GM12878 (cell line): ENCODE measurements at places on chromosomes 4 and X. TPM values are rescaled to one million over a fixed set of nuclear protein-coding genes. Genes with fewer than 3 reads are reported as not detected.
A peak's percentile ranks its signal among the peaks of the same experiment; 100 is the strongest.

The UCHL1 gene
- 102 and 107 TPM in 2 replicates for total RNA-seq

DNA sequence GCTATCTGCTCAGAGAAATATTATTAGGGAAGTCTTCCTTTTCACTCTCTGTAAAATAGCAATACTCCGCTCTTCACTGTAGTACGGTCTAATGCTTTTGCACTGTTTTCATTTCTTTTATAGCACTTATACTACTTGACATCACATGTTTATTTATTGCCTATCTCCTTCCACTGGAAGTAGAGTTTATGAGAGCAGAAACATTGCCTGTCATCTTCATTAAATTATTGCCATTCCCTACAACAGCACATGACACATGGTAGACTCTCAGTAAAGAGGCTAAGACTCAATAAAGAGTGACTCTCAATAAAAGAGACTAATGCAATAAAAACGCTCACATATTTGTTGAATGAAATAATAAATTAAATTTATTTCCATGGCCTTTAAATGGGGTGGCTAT lies 241.3 kb upstream of the MAGEC2 start:
- DNase-seq: no peak

GRCh38 chr4:177483271-177483670 lies 41.0 kb upstream of the AGA start:
- no peak for DNase-seq

DNA sequence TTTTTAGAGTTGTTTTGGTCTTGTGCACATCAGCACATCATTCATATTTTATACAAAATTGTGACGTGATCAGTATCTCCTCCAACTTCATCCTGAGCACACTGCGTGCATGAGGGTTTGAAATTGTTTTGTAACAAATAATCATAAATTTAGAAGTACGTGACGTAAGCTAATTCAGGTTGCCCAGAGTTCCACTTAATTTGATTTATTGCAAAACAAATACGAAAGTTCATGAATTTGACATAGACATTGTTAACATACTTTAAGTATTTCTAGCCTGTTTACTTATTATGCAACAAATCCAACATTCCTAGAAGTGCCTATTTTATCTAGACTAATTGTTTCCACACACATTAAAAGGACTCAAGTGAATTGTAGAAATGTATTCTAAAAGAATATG lies 48.3 kb downstream of the MAP7D3 start:
- DNase-seq: no peak

- DNase-seq: no peak
Measured at GRCh38 chr4:22238742-22239141, 277.1 kb downstream of the ADGRA3 start.

The PWWP3B gene
- total RNA-seq: not detected in 2 replicates

GRCh38 chr4:40572692-40573310 lies 56.9 kb downstream of the RBM47 start:
- DNase-seq: no peak

The ARAP2 gene
- 28.3 and 32.0 TPM in 2 replicates for total RNA-seq

The MAGEH1 gene
- 13.1 and 13.2 TPM in 2 replicates for total RNA-seq

- DNase-seq: no peak
Measured at GRCh38 chrX:3527811-3528210, 181.4 kb upstream of the MXRA5 start.

- no peak for DNase-seq
Measured at GRCh38 chr4:179855469-179855868, 2387.7 kb upstream of the TENM3 start.

DNA sequence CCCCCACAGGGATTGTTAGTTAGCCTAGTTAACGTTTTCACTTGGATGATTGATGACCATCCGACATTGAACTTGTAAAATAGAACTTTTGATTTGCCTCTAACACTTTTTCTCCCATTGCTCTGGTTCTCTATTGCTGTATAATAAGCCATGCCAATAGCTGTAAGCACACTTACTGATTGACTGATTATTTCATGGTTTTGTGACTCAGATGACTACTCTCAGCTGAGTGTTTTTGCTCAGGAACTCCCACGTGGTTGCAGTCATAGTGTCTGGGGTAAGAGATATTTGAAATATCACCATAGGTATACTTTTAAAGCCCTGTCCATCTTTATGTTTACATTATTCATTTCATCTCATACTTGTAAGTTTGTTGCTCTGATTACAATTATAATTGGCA lies 1285.5 kb downstream of the STIM2 start:
- DNase-seq: no peak

The SCML1 gene
- total RNA-seq: 0.62 and 1.1 TPM in 2 replicates

GRCh38 chr4:185470501-185471195 lies 885 bp downstream of the CCDC110 start:
- no peak for DNase-seq

The FAM241A gene
- total RNA-seq: 2.1 and 2.2 TPM in 2 replicates

The SHOX gene
- total RNA-seq: not detected in 2 replicates

The HTN3 gene
- not detected in 2 replicates for total RNA-seq

GRCh38 chr4:84319124-84319523 lies 180.0 kb downstream of the NKX6-1 start:
- DNase-seq: no peak

DNA sequence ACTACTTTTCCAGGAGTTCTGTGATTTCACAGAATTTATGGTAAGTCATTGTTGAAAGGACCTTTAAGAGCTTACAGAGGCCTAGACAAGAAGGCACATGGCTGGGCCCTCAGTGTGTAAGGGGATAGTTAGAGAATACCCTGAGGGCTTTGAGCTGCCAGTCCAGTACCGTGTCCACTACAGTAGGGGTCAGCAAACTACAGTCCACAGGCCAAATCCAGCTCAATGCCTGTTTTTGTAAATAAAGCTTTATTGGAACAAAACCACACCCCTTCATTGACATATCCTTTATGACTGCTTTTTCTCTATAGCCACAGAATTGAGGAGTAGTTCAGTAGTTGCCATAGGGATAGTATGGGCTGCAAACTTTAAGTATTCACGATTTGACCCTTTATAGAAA lies 176.2 kb downstream of the MID1 start:
- DNase-seq: no peak

DNA sequence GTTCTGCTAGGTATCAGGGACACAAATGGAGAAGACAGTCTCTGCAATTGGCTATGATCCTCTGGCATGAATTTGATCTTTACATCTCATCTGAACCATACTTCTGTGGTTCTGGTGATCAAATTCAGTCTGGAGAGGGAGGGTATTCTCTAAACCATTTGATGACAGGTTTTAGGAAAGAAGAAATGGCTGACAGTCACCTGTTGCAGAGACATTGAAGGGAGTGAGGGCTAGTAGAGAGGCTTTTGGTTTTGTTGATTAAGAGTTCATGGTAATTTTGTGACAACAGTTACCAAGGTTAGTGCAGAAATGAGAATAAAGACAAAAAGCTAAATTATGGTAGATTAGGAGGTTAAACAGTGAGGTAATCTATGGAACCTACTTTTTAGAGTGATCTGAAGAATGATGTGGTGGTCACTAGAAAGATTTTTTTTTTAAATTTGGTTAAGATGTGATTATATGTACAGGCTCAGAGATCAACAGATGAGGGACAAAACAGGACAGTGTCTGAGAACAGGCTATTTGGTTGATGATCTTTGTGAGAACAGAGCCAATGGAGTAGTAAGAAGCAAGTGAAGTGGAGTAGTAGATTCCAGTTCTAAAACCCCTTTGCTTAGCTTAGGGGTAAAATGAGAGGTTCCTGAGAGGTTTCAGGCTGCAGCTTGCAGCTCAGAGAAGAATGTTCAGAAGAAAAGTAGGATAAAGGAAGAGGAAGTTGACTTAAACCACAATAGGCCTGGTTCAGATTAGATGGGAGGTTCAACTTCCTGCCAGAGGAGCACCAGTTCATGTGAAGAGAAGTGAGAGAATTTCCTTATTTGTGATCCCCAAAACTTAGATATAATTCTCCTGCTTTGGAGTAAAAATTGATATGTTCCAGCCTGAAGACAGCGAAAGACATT lies 34.7 kb downstream of the VSIG4 start:
- no peak for DNase-seq

DNA sequence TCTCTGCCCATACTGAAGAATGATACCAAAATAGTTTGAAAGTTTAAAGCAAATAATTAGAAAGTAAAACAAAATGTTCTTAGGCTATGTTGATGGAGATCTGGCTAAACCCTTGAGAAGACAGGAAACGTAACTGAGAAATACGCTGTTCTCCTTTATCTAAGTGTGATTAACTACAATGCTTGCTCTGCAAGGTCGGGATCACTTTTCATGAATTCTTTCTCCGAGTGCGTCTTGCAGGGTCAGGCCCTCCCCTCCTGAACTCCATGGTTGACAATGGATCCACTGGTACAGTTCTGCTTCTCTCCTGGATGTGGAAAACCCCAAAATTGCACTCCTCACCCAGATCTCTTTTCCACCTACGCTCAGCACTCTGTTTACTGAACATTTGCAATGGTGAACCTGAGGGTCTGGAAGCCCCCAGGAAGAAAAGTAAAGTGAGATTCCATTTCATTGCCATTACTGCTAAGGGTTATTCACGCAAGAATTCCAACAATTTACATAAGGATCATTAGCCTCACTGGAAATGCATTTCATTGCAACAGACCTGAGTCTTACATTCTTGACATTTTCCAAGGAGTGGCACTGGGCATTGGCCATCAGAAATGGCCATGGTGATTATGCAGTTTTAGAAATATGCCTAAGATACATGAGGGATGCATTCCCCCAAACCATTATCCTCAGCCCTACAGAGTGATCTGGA lies 24.6 kb upstream of the WWC2 start:
- no peak for DNase-seq

DNA sequence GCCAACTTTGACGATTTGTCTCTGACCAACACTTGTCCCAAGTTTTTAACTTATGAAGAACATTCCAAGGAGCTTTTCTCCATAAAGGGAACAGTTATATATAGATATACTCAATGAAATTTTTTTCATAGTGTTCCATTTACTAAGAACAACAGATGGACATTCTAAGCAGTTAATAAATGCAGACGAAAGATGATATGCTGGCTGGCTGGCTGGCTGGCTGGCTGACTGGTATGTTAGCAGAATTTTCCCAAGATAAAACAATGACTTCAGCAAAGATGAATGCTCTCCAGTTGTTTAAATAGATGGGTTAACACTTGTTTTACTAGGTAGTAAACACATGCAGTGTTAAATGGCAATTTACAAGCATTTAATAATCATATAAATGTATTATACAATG lies 62.2 kb downstream of the SPANXN3 start:
- no peak for DNase-seq

DNA sequence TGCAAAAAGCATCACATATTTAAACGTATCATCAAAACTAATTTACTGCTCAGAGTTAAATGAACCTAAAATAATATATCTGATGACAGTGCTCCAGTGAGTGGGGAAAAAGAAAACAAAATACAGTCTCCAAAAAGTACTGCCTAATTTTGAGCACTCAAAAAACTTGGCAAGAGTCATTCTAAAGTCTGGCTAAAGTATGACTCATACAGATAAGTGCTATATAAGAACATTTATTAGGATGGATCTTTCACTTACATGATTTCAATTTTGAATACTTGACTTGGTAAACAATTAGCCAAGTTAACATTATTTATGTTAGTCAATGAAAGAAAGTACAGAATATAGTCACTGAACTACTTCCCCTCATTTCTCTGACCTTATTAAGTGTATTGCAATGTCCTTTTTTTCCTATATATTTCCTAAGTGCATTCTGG lies 27.2 kb downstream of the FBXO8 start:
- DNase-seq: no peak

DNA sequence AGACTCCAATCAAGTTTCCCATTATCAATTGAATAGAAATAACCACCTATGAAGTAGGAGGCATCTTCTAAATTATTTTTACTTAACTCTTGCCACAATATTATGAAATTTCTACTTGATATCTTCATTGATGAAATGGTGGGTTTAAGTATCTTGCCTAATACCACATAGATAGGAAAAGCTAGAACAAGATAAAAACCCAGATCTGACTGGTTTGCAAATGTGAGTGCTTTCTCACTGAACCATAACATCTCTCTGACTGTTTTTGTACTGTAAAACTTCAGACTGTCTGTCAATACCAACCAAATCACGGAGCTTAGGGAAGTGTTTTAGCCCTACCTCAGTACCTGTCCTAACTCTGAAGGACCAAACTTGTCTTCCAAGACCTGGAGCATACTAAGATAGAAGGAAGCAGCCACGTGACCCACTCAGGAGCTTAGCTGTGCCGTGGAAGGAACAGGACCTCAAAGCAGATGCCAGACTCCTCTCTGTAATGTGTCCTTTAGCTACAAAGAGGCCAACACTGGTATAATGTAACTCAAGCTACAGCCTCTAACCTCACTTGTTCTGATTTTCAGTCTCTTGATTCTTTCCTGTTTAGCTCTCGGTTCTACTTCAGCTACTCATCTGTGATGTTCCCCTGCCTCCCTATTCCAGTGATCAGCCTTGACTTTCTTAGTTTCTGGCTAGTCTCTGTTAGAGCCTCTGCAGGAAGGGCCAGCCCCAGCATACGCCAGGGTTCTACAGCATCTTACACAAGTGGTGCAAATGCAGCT lies 84.4 kb downstream of the LRP2BP start:
- peak; percentile 53 for DNase-seq

The PNMA3 gene
- not detected in 2 replicates for total RNA-seq

The TBC1D14 gene
- 32.1 and 38.1 TPM in 2 replicates for total RNA-seq

The SUPT20HL2 gene
- not detected in 2 replicates for total RNA-seq

DNA sequence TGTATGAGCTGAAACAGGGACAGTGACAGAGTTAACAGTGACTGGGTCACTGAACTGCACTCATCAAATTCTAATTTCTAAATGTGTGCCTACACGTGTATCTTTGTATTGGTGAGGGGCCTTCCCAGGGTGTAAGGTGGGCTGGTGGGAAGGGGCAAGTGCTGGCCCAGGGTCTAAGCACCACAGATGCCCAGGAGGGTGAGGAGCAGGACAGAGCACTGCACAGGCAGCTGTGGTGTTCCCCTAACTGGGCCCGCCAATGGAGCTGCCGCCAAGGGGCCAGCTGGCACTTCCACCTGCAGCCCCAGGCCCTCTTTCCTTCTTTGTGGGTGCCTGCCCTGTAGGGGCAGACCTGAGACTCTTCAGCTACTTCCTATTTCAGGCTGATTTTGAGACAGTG lies 349.9 kb downstream of the ARHGAP10 start:
- no peak for DNase-seq

The RBM46 gene
- total RNA-seq: not detected in 2 replicates

The MAGEC1 gene
- 0.05 TPM in 1 of 2 replicates, not detected in the other for total RNA-seq

DNA sequence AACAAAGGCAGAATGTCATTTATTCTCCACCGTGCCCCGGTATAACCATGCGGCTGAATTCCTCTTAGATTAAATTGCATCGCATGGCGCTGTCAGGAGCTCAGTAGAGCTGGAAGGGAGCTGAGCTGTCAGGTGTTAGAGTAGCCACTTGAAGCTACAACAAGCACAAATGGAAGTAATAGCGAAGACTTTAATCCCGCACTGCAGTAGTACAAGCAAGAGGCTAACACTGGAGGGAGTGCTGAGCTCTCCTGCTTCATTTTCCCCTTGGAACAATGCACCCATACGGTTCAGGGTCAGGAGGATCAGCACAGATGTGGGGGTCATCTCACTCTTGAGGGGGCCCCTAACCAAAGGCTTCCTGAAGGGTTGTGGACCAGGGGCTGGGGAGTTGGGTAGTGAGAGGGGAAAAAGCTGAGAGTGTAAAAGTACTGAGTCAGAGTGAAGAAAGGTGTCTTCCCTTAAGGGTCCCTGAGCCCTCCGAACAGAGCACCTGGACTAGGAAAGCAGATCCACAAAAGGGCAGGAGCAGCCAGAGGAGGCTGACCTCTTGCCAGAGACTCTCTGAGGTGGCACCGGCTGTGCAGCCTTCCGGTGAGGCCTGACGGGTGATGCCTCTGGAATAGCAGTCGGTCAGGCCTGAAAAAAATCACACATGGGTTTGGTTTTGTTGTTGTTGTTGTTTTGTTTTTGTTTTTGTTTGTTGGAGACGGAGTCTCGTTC lies 36.0 kb upstream of the CBR4 start:
- no peak for DNase-seq

The CMC4 gene
- total RNA-seq: 10.3 and 10.4 TPM in 2 replicates
